ENCODE measurements at places on chromosomes 3 and 15.

DNA sequence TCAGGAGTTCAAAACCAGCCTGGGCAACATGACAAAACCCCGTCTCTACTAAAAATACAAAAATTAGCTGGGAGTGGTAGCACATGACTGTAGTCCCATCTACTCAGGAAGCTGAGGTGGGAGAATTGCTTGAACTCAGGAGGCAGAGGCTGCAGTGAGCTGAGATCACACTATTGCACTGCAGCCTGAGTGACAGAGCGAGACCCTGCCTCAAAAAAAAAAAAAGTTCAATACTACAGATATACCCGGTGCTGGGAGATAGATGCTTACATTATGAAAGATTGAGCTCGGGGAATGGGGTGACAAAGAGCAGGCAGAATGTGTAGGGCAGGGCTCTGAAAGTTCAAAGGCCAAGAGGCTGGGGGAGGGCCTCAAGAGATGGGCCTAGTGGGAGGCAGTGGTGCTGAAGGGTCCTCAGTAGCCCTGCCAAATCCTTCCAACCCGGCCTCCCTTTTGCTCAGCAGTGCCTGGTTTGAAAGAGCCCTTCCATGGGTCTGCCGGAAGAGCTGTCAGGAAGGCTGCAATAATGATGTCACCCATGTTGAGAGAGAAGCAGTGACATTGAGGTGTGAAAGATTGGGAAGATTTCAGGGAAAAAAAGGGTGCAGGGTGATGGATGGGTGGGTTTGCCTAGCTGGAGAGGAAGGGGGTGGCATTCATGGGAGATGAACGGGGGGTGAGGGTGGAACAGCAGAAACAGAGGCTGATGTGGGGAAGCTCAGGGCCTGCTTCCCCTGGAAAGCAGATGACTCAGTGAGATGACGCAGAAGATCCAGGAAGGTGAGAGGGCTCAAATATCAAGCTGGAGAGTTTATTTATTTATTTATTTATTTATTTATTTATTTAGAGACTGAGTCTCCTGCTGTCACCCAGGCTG is 20.0 kb upstream of the IREB2 start:
- DNase-seq = no peak

- peak; percentile 96 for DNase-seq
Observed at GRCh38 chr3:113097960-113098447, 107.2 kb downstream of the GTPBP8 start.

DNA sequence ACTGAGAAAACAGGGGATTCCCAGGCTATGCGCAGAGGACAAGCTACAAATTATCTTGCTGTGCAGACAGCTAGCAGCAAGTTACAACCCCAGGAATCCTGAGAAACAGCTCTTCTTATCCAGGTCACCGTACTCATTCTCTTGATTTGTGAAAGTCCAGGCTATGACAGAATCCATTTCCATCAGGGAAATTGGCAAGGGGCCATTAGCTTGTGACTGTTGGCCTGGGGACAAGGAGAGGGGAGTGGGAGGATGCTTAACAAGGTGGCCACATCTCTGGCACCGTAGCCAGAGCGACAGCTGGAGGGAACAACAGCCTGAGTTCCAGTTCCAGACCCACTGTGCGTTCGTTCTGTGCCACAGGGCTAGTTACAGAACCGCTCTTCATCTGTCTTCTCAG is 44.9 kb upstream of the PLXNA1 start:
- DNase-seq = peak; percentile 36

- DNase-seq = peak; percentile 81
Observed at GRCh38 chr15:57923306-57923705, 142.2 kb downstream of the ALDH1A2 start.

- DNase-seq = no peak
Observed at GRCh38 chr15:82943176-82943575, 9.3 kb downstream of the HOMER2 start.

DNA sequence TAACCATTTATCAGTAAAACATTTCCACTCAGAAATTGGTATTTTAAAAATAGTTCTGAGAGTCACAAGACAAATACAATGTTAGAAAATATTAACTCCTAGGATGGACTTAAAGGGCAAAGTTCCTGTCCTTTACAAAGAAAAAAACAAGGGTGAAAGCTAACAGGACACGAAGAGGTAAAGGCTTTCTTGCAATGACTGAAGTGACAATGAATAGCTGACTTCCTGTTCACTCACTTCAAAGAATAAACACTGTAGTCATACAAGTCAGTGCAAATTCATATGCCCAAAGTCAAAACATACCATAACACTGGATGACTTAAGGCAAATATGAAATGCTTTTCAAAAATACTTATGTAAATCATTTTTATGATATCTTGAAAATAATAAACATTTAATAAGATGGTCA is 1389.8 kb upstream of the ALCAM start:
- DNase-seq = no peak

- DNase-seq = peak; percentile 66
Observed at GRCh38 chr3:31166249-31166885, 271.9 kb upstream of the GADL1 start.

DNA sequence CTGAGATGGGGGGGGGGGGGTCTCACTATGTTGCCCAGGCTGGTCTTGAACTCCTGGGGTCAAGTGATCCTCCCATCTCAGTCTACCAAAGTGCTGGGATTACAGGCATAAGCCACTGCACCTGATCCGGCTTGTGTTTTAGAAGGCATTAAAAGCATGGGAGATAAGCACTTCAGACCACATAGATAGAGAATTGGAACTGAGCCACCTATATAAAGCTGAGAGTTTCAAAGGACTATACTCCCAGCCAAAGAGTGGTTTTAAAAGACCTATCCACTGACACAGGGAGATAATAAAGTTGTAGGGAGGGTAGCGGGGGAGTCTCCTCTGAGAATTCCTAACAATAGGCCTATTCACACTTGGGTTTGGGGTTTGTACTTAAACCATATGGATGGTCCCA is 34.8 kb downstream of the DENND4A start:
- no peak for DNase-seq

GRCh38 chr3:100067589-100067988 is 46.7 kb downstream of the FILIP1L start:
- no peak for DNase-seq

- peak; percentile 86 for DNase-seq
Observed at GRCh38 chr3:177574222-177574856, 377.1 kb upstream of the TBL1XR1 start.

- DNase-seq = no peak
Observed at GRCh38 chr15:29533647-29534046, 264.0 kb upstream of the NSMCE3 start.

DNA sequence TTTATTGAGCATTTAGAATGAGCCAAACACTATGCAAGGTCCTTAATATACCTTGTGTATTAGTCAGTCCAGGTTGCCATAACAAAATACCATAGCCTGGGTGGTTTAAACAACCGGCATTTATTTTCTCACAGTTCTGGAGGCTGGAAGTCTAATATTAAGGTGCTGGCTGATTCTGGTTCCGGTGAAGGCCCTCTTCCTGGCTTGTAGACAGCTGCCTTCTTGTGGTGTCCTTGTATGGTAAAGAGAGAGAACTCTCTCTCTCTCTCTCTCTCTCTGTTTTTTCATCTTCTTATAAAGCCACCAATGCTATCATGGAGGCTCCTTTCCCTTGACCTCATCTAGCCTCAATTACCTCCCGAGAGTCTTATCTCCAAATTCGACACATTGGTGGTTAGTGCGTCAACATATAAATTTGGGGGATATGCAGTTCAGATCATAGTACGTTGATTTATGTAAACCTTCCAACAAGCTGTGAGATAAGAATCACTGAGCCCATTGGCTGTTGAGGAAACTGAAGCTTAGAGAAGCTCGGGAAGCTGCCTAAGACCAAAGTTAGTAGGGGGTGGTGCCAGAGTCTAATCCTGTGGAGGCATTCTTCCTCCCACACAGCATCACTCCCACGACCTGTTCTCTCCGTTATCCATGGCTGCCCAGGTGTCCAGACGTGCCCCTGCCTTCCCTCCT is 298.0 kb upstream of the PROK2 start:
- DNase-seq = no peak

DNA sequence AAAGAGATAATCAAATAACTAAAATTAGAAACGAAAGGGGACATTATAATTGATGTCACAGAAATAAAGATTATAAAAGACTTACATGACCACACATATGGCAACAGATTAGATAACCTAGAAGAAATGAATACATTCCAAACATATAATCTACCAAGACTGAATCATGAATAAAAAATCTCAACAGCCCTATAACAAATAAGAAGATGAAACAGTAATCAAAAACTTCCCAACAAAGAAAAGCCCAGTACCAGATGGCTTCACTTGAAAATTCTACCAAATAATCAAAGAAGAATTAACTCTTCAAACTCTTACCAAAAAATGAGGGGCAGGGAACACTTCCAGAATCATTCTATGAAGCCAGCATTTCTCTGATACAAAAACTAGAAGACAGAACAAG is 11.8 kb downstream of the TOP2B start:
- DNase-seq = no peak

DNA sequence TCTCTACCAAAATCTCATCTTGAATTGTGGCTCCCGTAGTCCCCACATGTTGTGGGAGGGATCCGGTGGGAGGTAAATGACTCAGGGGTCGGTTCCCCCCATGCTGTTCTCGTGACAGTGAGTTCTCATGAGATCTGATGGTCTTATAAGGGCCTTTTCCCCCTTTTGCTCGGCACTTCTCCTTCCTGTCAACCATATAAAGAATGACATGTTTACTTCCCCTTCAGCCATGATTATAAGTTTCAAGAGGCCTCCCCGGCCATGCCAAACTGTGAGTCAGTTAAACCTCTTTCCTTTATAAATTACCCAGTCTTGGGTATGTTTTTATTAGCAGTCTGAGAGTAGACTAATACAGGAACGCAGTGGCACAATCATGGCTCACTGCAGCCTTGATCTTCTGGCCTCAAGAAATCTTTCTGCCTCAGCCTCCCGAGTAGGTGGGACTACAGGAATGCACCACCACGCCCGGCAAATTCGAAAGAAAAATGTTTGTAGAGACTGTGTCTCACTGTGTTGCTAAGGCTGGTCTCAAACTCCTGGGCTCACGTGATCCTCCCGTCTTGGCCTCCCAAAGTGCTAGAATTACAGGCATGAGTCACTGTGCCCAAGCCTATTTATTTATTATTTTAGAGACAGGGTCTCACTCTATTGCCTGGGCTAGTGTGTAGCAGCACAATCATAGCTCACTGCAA is 101.0 kb downstream of the ATP10A start:
- no peak for DNase-seq

DNA sequence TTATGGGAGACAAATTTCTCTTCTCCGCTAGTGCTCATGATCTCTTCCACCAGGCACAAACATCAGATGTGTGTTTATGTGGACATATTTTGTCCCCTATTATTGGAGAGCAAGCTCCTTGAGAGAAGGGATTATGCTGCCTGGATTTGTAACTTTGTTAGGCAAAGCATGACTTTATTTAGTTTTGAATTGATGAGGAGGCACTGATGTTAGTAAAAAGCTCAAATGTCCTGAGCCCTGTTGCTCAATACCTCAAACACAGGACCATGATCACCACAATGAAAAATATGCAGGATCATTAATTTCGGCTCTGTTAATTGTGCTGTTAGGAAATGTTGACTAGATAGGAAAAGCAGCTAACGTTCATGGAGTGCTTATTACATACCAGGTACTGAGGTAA is 29.1 kb downstream of the SCG5 start:
- peak; percentile 32 for DNase-seq

DNA sequence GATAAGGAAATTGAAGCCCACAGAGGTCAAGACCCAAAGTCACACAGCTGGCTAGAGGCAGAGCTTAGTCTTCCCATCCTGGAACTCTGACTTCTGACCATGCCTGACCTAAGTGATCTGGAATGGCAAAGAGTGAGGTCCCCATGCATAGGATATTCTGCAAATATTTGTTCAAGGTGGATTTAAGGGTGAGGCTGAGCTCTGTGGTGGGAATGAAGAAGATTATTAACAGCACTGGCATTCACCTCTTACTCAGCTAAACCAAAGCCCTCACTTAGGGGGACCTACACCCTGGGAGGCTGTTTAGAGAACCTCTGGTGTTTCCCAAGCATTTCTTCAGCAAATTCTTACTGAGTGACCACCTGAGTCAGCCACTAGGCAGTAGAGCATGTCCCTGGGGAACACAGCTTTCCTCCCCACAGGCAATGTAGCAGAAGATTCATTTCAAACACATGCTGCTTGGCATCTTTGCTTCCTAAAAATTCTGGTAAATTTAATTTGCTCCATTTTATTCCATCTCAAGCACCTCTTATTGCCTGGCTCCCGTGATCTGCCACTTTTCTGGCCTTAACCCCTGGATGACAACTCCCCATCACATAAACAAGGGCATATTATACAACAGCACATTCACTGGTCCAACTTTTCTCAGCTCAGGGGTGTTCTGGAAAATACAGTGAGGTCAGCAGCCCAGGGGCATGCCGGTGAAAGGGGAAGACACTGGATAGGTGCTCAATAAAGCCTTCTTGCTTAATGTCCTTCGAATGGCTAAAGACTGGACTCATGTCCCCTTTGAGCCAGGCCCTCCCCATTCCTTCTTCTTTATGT is 176.0 kb downstream of the ABHD5 start:
- peak; percentile 98 for DNase-seq

DNA sequence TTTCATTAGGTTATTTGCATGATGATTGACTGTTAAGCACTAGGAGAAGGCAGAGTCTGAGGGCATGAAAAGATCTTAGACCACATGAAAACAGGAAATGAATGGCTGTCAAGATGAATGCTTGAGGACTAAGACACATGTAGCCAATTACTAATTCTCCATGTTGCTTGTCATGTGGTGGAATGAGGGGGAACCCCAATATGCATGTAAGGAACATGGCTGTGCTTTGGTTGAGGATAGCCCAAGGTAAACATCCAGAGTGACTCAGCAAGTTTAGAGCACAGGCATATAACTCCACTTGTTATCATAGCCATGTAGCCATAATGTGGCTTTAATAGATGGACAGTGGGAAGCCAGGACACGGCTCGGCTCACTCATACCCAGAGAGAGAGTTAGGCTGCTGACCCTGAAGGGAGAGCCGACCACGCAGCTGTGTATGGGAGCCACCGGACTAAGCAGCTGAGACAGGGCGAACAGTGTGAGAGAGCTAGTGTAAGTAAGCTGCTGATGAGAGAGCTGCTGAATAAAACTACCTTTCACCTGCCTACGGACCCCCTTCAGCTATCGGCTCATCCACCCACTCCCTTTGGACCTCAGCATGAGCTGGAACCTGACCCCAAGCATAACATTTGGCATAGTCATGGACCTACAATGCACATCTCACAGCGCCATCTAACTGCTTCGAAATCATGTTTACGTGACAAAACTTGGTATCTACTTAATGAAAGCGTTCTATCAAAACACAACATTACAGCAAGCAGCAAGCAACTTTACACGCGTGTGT is 37.6 kb downstream of the ANO10 start:
- peak; percentile 48 for DNase-seq

DNA sequence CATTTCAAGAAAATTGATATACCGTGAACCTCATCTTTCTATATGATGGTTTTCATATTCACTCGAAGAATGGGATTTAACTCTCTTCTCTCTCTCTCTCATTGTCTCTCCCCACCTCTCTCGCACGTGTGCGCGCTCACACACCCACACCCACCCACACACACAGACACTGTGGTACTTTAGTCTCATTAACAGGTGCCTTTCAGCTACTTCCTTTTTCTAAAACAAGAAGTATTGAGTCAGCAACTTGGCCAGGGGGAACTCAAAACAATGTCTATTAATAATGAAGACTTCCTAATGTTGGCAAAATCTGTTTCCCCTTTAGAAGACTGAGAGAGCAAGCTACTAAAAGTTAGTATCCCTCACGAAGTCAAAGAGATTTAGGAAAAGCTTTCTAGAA is 150.7 kb downstream of the TMCO5A start:
- no peak for DNase-seq

Measured in fibroblast of mammary gland (primary cell).